GM23338 (cell line): ENCODE measurements at places on chromosomes 11 and 22.

DNA sequence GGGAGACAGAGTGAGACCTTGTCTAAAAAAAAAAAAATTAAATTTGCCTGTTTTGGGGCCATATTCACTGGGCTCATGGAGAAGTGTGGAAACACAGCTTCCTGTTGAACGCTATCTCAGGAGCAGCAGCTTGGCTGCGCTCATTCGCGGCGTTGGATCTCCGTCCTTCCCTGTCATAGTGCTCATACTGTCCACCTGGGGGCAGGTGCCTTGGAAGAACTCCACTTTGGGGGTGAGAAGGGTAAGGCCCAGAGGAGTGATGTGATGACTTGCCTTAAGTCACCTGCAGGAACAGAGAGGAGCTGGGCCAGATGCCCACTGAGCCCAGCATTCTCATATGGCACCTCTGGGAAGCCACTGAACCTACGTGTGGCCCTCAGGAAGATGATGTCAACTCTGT, 82.8 kb downstream of the CABIN1 start:
- peak; percentile 26 for DNase-seq

DNA sequence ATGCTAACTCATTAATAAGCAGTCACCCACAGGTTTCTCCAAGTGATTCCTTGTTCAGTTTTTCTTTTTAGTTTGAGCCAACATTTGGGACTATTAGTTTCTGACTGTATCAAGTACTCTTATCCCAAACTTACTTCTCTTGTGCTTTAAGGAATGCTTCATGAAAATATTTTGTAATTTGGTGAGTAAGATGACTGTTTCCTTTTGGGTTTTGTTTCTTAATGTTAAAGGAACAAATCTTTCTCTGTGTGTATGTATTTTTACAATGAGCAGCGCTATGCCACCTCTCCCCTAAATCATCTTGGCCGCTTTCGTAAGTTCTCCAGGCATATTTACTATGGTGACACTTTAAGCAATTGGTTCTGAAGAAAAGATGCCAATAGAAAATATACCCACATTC, 72.4 kb downstream of the LDLRAD3 start:
- DNase-seq = no peak

DNA sequence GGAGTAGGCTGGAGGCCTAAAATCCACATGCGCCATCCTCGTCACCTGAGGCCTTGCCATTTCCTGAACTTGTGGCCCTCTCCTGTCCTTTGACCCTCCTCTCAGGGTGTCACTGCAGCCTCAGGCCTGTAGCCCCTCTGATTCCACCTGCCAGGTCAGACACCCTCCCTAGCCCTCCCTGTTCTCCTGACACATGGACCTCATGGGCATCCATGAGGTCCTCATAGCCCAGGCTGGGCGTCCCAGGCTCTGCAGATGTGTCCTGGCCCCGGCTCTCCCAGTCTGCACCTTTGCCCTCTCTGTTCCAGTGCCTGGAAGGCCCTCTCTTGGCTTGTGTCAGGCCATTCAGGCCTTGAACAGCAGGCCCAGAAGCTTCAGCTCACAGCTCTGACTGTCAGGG, 15.8 kb downstream of the RAB36 start:
- DNase-seq = no peak

GRCh38 chr22:42174062-42174461, 43.5 kb upstream of the CYP2D6 start:
- DNase-seq = no peak
